ENCODE measurements at places on chromosomes 4 and X. TPM values are rescaled to one million over a fixed set of nuclear protein-coding genes. Genes with fewer than 3 reads are reported as not detected.

The DCAF12L1 gene
- total RNA-seq: 0.09 TPM

The LUZP4 gene
- not detected for total RNA-seq

The TMEM175 gene
- total RNA-seq: 13.5 TPM

The CDS1 gene
- 0.05 TPM for total RNA-seq

The PDGFC gene
- 47.3 TPM for total RNA-seq

The ADGRL3 gene
- total RNA-seq: 0.05 TPM

Data from dermis blood vessel endothelial cell (primary cell).